Stimulated activated CD4-positive, alpha-beta T cell treated with anti-CD3 and anti-CD28 coated beads, Interleukin-1b, Interleukin-23, amount 100 ng/mL, for 24 hours (primary cell): ENCODE measurements at places on chromosomes 6 and 20.

DNA sequence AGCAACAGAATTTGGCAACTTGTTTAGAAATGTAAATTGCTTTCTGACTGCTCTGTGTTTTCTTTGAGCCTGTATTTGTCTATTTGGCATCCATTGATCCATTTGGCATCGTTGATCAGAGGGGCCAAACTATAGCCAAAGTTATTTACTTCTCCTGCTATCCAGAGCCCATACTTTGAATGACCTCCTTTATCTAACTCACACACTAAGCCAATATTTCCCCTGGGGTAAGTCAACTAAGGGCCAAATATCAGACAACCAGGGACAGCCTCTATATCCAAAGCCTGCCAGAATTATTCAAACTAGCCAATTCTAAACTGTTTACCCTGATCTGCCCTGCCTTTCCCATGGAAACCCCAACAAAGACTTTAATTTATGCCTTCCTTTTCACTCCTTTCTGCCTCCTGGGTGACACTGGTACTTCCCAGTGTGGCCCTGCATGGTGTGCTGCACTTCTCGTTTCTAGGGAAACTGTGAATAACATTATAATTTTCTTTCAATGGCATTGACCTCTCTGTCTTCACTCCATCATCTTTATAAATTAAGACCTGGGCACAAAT, 19.8 kb upstream of the ZNF184 start:
- DNase-seq = no peak

GRCh38 chr6:132798869-132799538, 567 bp upstream of the SLC18B1 start:
- DNase-seq = no peak

- DNase-seq = no peak
Measured at GRCh38 chr6:166683477-166683876, 56.4 kb upstream of the RPS6KA2 start.

DNA sequence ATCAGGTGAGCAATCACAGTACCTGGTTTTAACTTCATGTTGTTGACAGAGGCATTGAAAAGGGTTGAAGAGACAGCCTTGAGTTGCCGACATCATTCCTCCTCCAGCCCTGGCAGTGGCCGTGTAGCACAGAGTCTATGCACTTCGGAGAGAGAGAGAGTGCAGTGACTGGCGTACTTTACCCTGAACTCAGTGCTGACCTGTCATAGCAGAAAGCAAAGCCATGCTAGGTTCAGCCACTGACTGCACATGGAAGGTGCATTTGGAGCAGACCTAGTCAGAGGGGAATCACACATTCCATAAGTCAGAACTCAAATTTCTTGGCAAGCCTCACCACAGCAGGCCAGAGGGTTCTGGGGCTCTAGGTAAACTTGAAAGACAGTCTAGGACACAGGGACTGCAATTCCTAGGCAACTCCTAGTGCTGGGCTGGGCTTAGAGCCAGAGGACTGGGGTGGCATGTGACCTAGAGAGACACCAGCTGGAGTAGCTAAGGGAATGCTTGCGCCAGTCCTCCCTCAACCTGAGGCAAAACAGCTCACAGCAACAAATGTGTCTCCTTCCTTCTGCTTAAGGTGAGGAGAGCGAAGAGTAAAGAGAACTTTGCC, 69.1 kb downstream of the ELOVL4 start:
- no peak for DNase-seq

- DNase-seq = no peak
Measured at GRCh38 chr6:19380293-19380692, 456.9 kb upstream of the ID4 start.

GRCh38 chr6:159068904-159069578, 24.2 kb upstream of the TAGAP start:
- no peak for DNase-seq
